ENCODE measurements at places on chromosomes 2 and 18. TPM values are rescaled to one million over a fixed set of nuclear protein-coding genes. Genes with fewer than 3 reads are reported as not detected.

GRCh38 chr2:21229302-21229701 is 105.5 kb downstream of the TDRD15 start:
- no peak overlapping the region for H3K27ac ChIP-seq
- no peaks in the 10 kb centered on the region for H3K27me3 ChIP-seq
- H3K4me1 ChIP-seq, result peaks cover 3% of the 10 kb centered on the region
- DNase-seq, result no peak

DNA sequence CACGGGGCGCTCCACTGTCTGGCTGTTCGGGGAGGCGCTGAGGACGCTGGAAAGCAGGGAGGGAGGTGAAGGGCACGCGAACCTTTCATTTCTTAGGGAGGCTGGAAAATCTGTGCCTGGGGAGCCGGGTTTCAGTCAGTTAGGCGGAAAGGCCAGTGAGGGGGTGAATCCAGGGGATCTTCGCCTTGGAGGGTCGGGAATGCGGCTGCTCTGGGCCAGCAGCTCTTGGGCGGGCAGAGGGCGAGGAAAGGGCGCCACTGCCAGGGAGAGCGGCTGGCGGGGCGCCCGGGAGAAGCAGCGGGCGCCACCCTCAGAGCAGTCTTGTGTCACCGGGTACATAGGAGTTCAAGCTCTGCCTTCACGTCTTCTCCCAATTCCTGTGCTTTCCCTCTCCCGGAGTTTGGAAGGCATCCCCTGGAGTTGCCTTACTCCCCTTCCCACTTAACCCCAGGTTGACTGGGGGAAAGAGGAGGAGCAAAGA is 1.4 kb downstream of the CCDC85A start:
- no peak overlapping the region for H3K27ac ChIP-seq
- no peaks in the 10 kb centered on the region for H3K36me3 ChIP-seq
- peaks cover 32% of the 10 kb centered on the region for H3K4me1 ChIP-seq
- peak; percentile 39 for DNase-seq
- H3K27me3 ChIP-seq, result peaks cover 98% of the 10 kb centered on the region

DNA sequence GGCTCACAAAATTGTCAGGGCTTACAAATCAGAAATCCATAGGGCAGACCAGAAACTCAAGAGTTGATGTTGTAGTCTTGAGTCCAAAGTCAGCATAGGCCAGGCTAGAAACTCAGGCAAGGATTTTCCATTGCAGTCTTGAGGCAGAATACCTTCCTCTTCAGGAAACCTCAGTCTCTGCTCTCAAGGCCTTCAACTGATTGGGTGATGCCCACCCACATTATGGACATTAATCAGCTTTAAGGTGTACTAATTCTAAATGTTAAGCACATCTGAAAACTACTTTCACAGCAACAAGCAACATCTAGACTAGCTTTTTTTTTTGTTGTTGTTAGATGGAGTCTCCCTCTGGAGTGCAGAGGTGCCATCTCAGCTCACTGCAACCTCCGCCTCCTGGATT is 31.3 kb upstream of the ZNF512 start:
- H3K4me1 ChIP-seq, result no peaks in the 10 kb centered on the region
- no peak overlapping the region for H3K4me3 ChIP-seq
- no peak overlapping the region for H3K27ac ChIP-seq
- H3K36me3 ChIP-seq, result no peaks in the 10 kb centered on the region

DNA sequence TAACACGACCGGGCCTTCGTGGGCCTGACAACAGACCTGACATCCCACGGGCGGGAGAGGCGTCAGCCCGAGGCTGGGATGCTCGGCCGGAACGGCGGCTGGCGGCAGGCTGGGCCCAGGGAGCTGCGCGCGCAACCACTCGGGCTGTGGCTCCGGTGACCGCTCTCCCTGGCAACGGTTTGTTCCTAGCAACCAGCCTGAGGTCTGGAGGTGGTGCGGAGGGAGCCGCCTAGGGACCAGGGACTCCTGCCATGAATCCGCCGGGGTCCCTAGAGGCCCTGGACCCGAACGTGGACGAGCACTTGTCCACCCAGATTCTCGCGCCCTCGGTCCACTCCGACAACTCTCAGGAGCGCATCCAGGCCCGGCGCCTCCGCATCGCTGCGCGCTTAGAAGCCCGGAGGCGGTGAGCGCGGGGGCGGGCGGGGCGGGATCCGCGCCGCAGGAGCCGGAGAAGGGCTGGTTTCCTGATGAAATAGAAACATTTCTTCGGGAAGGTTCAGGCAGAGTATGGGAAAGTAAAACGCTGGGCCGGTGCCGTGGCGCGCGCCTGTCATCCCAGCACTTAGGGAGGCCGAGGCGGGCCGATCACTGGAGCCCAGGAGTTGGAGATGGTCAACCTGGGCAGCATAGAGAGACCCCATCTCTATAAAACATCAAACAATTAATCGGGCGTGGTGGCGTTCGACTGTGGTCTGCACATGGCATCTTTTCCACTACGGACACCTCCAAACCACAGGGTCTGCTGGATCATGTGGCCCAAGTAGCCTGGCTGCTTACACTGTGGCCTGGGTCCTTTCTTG is at the start of gene DRC1:
Gene DRC1, plus strand, starts transcription at position 182 of the 803 bp plus-strand sequence. Its CDS starts 70 bp downstream, at position 252.
- no peaks in the 10 kb centered on the region for H3K36me3 ChIP-seq
- no peak within 1 kb of the TSS for H3K27ac ChIP-seq
- peak; percentile 96 for DNase-seq
- H3K27me3 ChIP-seq, result peaks cover 16% of the 10 kb centered on the region

GRCh38 chr2:9462313-9462712 is 12.0 kb upstream of the IAH1 start:
- no peak overlapping the region for H3K27ac ChIP-seq
- DNase-seq, result no peak
- no peak overlapping the region for H3K4me3 ChIP-seq
- peaks cover 5% of the 10 kb centered on the region for H3K36me3 ChIP-seq
- no peaks in the 10 kb centered on the region for H3K4me1 ChIP-seq

- DNase-seq, result no peak
- H3K36me3 ChIP-seq, result no peaks in the 10 kb centered on the region
- no peak overlapping the region for H3K4me3 ChIP-seq
Observed at GRCh38 chr2:69764286-69765095, 22.6 kb downstream of the ANXA4 start.

DNA sequence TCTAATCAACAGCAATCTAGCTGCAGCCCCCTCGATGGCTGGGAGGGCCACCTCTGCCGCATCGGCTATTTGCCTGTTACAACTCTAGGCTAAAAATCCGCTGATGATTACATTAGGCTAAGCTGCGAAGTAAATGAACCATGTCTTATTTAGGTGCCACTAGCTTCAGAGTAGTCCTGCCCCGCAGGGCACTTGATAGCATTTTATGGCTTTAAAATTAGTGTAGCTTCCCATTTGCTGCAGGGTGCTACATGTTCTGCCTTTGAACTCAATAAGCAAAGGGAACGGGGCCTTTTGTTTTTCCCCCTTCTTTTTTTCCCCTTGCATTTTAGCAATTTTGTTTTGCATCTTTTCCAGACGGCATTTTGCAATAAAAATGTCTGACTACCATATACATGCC is 270.2 kb downstream of the GBX2 start:
- DNase-seq, result no peak
- H3K36me3 ChIP-seq, result no peaks in the 10 kb centered on the region
- H3K27ac ChIP-seq, result no peak overlapping the region
- no peaks in the 10 kb centered on the region for H3K4me1 ChIP-seq
- no peaks in the 10 kb centered on the region for H3K27me3 ChIP-seq

DNA sequence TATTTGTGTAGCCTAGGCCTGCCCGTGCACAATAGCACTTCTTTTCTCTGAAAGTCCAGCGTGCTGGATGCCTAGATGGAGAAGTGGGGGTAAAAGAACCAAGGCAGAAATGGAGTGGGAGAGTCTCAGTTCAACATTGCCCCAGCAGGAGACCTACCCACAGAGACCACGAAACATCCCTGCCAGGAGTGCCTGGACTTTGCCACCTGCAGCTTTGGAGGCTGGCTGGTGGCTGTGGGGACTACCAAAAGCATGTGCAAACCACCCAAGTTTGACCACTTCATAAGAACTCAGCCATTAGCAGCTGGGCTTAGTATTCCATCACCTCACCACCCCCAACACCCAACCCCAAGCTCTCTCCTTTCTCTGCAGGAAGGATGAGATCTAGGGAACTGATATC is 416.9 kb upstream of the ID2 start:
- no peak overlapping the region for H3K4me3 ChIP-seq
- peaks cover 49% of the 10 kb centered on the region for H3K27me3 ChIP-seq
- H3K4me1 ChIP-seq, result peaks cover 42% of the 10 kb centered on the region
- H3K27ac ChIP-seq, result no peak overlapping the region
- no peak for DNase-seq
- no peaks in the 10 kb centered on the region for H3K36me3 ChIP-seq

DNA sequence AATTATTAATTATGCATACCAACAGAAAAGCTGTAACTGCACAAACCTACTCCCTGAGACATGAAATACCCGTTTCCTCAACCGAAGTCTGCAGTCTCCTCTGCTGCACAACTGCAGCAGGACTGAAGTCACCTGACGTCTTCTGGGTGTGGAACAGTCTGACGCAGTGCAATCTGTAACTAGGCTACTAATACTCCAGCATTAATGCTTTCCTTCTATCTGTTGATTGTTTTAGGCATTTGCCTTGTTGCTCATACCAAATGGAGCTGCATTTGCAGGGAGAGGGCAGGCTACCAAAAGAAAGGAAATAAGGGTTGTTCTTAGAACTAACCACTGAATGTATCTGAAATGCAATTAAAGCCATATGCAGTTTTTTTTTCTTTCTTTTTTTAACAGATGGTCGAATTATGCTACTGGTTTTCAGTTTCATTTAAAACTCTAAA is 40.1 kb downstream of the RTN4 start:
- H3K4me3 ChIP-seq, result no peak overlapping the region
- peak; percentile 20 for DNase-seq
- no peaks in the 10 kb centered on the region for H3K36me3 ChIP-seq
- H3K4me1 ChIP-seq, result peaks cover 41% of the 10 kb centered on the region
- H3K27me3 ChIP-seq, result no peaks in the 10 kb centered on the region

DNA sequence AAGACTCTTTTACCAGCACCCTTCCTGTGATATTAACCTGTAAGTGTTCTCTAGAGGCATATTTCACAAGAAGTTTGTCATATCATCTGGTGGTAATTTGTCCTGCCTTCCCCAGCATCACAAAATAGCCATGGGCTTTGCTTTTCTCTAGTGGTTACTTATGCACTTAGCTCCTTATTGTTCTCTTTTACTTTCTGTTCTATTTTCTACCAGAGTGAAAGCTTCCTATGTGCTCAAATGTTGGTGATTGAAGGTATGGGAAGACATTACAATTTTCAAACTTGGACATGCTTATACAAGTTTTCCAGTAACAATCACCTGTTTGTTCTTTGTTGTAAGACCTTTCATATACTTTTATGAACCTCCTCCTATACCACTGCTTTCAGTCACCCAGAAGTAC is 87.0 kb upstream of the KCNH7 start:
- no peaks in the 10 kb centered on the region for H3K27me3 ChIP-seq
- DNase-seq, result no peak
- no peaks in the 10 kb centered on the region for H3K4me1 ChIP-seq
- no peak overlapping the region for H3K4me3 ChIP-seq
- no peak overlapping the region for H3K27ac ChIP-seq

Gene SLC9A2
- total RNA-seq, result 0.06 TPM

Gene LCT
- total RNA-seq, result 0.03 TPM

Gene REEP1
- total RNA-seq, result 0.93 TPM

Gene PROC
- 0.25 TPM for total RNA-seq

Gene POTEJ
- 0.21 TPM for total RNA-seq

All from neural progenitor cell (in vitro differentiated cells).